Activated CD4-positive, alpha-beta T cell treated with anti-CD3 and anti-CD28 coated beads for 36 hours (primary cell): ENCODE measurements at places on chromosomes 13 and 19. TPM values are rescaled to one million over a fixed set of nuclear protein-coding genes. Genes with fewer than 3 reads are reported as not detected.
A peak's percentile ranks its signal among the peaks of the same experiment; 100 is the strongest.

Gene ANGPTL4
- 7.9 TPM for total RNA-seq

Gene ZNF17
- total RNA-seq = 6.4 TPM

Gene CXCL17
- not detected for total RNA-seq

Gene ZNF471
- total RNA-seq = 1.5 TPM

Gene NLRP5
- total RNA-seq = not detected

Gene TNFAIP8L1
- total RNA-seq = 14.1 TPM

Gene CCNE1
- total RNA-seq = 29.4 TPM

Gene SHISA2
- total RNA-seq = 0.07 TPM

Gene STOML3
- total RNA-seq = not detected

Gene ZNF724
- 15.1 TPM for total RNA-seq

Gene KCNJ14
- 0.86 TPM for total RNA-seq

- no peaks in the 10 kb centered on the region for H3K27me3 ChIP-seq
- peak overlapping the region; percentile 90 for H3K27ac ChIP-seq
- no peak for DNase-seq
- H3K4me1 ChIP-seq = peaks cover 66% of the 10 kb centered on the region
These were observed 1.6 kb upstream of the FCGBP start for GRCh38 chr19:39936020-39936419.

DNA sequence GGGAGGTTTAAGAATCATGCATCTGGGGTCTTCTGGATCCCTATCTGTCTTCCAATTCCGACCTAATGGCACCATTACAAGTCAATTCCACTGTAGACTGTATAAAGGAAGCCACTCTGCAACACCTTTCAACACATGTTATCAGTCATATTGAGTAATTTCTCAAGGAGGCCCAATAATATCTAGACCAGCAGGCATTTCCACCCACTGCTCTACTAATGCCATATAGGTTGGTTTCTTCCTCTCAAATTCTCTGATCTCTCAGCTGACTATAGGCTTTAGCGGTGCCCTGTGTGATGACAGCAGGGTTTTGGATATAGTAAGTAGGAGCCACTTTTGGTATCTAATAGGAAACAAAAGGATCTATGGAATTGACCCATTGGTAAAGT is 12.4 kb upstream of the ITM2B start:
- H3K4me3 ChIP-seq = peak overlapping the region; percentile 51
- no peak overlapping the region for H3K27ac ChIP-seq
- H3K36me3 ChIP-seq = peaks cover 6% of the 10 kb centered on the region
- peak; percentile 37 for DNase-seq
- peaks cover 3% of the 10 kb centered on the region for H3K27me3 ChIP-seq

GRCh38 chr13:95406176-95406575 is 104.9 kb upstream of the ABCC4 start:
- H3K27ac ChIP-seq = no peak overlapping the region
- H3K4me3 ChIP-seq = no peak overlapping the region
- no peak for DNase-seq
- peaks cover 5% of the 10 kb centered on the region for H3K27me3 ChIP-seq
- no peaks in the 10 kb centered on the region for H3K36me3 ChIP-seq

DNA sequence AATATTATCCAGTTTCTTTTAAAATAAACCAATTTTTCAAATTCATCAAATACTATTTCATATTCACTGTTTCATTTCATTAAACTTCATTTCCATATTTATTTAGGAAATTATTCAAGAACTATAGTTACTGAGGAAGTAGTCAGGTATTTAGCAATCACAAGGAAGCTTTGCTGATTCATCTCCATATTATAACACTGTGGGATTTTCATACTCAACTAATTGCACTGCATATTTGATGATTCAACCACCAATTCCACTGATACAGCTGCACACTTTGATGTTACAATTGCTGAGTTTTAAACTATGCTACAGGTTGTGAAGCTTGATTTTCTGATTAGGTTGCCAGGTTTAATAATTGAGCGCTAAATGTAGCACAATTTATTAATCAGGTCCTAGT is 556.8 kb upstream of the SLITRK1 start:
- H3K27me3 ChIP-seq = no peaks in the 10 kb centered on the region
- H3K4me1 ChIP-seq = no peaks in the 10 kb centered on the region
- DNase-seq = no peak
- no peak overlapping the region for H3K4me3 ChIP-seq
- no peak overlapping the region for H3K27ac ChIP-seq

DNA sequence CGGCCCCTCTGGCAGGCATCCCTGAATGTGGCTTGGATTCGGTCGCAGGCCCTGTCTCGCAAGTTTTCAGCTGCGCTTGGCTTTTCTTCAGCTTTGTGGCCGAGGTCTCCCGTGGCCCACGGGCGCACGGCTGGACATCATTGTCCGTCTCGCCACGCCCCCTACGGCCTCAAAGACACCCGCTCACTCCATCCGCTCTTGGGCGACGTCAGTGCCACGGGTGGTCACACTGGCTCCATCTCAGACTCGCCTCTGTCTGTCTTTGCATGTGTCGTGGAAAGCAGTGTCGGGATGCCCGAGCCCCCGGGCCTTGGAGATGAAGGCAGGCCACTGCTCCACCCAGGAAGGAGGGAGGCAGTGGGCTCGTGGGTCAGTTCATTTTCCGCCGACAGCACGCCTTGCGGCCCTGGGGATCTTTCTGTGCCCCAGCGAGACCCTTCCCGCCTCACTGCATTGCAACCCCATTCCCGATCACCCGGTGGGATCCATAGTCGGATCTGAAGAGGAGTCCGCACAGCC is 51.0 kb downstream of the ZNF146 start:
- no peaks in the 10 kb centered on the region for H3K4me1 ChIP-seq
- no peak overlapping the region for H3K27ac ChIP-seq
- no peaks in the 10 kb centered on the region for H3K27me3 ChIP-seq
- H3K4me3 ChIP-seq = no peak overlapping the region
- H3K36me3 ChIP-seq = peaks cover 4% of the 10 kb centered on the region

DNA sequence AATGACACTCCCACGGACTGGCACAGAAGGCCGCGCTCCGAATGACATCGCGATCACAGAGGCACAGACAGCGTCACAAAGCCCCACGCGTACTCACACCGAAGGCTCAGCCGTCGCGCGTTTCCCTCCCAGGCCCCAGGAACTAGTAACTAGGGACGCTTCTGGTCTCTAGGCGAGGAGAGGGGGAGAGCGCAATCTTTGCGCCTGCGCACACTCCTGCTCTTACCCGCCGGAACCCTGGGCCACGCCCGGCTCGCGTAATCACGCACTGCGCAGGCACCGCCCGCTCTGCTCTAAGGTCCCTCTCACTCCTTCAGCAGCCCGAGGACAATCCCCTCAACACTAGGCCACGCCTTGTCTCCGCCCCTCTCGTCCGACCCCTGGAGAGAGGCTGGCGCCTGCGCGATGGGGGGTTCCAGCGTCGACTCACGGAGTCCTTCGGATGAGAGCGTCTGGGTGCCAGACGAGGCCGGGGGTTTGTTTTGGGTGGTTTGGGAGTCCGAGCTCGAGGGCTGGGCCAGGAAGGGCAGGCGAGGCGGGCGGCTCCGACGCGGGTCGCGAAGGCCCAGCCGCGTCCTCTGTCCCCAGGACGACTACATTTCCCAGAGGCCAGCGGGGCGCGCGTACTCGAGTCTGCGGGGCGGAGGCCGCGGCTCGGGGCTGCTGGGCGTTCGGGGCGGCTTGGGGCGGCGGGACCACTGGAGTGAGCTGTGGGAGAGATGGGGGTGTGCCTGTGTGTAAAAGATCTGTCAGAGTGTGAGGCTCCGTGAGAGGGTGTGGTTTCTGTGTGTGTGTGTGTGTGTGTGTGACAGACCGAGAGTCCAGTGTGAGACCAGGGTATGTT is at the start of gene ZNF471:
Gene ZNF471 (plus strand): TSS at position 410 of the 844 bp plus-strand sequence. CDS start 3,717 bp downstream, outside the sequence.
- H3K4me1 ChIP-seq = peaks cover 5% of the 10 kb centered on the region
- peaks cover 18% of the 10 kb centered on the region for H3K36me3 ChIP-seq
- DNase-seq = peak; percentile 96

DNA sequence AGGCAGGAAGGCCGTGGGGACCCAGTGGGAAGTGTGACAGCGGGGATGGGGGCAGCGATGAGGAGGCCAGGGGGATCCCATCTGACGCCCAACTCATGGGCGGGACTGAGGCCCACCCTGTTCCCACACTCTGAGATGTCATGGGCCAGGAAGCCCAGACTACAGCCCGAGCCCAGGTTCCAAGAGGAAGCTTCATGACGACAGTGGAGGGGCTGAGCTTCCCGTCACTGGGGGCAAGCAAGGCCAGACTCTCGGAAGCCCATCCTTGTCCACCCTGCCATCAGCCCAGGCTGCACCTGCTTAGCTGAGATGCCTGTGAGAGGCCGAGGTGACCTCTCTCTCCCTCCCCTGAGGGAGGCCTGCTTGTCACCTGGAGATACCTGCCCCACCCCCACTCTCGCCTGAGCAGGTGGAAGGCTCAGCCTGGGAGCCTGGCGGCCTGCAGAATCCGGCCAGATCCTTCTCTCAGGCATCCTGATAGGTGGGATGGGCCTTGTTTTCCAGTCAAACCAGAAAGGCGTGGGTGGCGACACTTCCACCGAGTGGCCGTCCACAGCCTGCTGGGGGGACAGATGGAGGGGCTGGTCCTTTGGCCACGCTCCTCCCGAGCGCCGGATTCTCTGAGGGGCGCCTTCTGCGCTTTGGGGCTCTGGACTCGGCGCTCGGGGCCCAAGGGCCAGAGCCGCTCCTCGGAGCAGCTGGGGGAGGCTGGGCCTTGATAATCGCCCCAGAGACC is 4.8 kb downstream of the ZBTB7A start:
- no peak overlapping the region for H3K27ac ChIP-seq
- no peaks in the 10 kb centered on the region for H3K27me3 ChIP-seq
- H3K4me1 ChIP-seq = peaks cover 46% of the 10 kb centered on the region
- no peak for DNase-seq
- no peak overlapping the region for H3K4me3 ChIP-seq
- peaks cover 15% of the 10 kb centered on the region for H3K36me3 ChIP-seq

GRCh38 chr19:867301-867793 is 7.9 kb downstream of the CFD start:
- no peak overlapping the region for H3K4me3 ChIP-seq
- H3K36me3 ChIP-seq = peaks cover 9% of the 10 kb centered on the region

- H3K4me3 ChIP-seq = no peak overlapping the region
- H3K36me3 ChIP-seq = no peaks in the 10 kb centered on the region
- no peak for DNase-seq
- no peaks in the 10 kb centered on the region for H3K4me1 ChIP-seq
- peaks cover 2% of the 10 kb centered on the region for H3K27me3 ChIP-seq
- no peak overlapping the region for H3K27ac ChIP-seq
These were observed 9.2 kb upstream of the HS6ST3 start for GRCh38 chr13:96080676-96081075.

GRCh38 chr19:43470288-43470687 is 4.9 kb upstream of the LYPD3 start:
- H3K27me3 ChIP-seq = no peaks in the 10 kb centered on the region
- H3K4me1 ChIP-seq = peaks cover 61% of the 10 kb centered on the region
- peaks cover 4% of the 10 kb centered on the region for H3K36me3 ChIP-seq
- H3K4me3 ChIP-seq = peak overlapping the region; percentile 24

GRCh38 chr13:23690668-23691067 is 120.5 kb downstream of the TNFRSF19 start:
- no peak overlapping the region for H3K4me3 ChIP-seq
- no peak for DNase-seq
- no peaks in the 10 kb centered on the region for H3K36me3 ChIP-seq
- peaks cover 2% of the 10 kb centered on the region for H3K4me1 ChIP-seq

GRCh38 chr19:29798774-29799497 is 12.9 kb upstream of the CCNE1 start:
- no peak overlapping the region for H3K4me3 ChIP-seq
- H3K27ac ChIP-seq = no peak overlapping the region
- H3K4me1 ChIP-seq = peaks cover 7% of the 10 kb centered on the region

- peaks cover 22% of the 10 kb centered on the region for H3K4me1 ChIP-seq
- DNase-seq = peak; percentile 41
- H3K27me3 ChIP-seq = no peaks in the 10 kb centered on the region
These were observed 7.0 kb downstream of the CUL4A start for GRCh38 chr13:113216254-113217048.

DNA sequence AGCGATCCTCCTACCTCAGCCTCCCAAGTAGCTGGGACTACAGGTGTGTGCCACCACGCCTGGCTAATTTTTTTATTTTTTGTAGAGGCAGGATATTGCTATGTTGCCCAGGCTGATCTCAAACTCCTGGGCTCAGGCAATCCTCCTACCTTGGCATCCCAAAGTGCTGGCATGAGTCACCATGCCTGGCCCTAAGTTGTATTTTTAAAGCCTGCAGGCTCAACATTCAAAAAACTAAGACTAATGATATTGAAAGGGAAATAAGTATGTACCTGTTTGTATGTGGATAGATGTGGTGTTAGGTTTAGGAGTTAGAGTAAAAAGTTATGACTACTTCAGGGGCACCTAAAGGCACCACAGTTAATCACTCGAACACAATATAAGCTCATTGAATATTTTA is 5.4 kb upstream of the IPO5 start:
- H3K4me1 ChIP-seq = no peaks in the 10 kb centered on the region
- H3K27me3 ChIP-seq = peaks cover 4% of the 10 kb centered on the region
